ENCODE measurements at places on chromosomes 12 and 14.
A peak's percentile ranks its signal among the peaks of the same experiment; 100 is the strongest.

GRCh38 chr12:1103632-1104031 is 112.6 kb downstream of the ERC1 start:
- no peak for DNase-seq

DNA sequence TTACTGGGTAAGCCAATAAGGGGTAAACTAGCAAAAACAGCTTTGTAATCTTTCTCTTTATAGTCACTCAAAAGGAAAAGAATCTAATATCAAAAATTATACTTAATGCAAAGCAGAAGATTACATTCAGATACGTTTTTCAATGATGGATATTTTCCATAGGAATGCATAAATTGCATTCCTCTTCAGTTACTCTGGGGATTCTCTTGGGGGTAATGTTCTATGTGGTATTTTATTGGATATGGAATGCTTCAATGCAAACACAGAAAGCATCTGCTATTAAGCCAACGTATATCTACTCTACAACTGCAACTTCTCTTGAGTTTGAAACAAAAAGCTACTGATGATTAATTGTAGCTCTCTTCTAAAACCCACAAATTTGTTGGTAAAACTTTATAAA is 106.0 kb downstream of the SLC41A2 start:
- no peak for DNase-seq

GRCh38 chr14:92248696-92249095 is 74.3 kb upstream of the SLC24A4 start:
- DNase-seq, result no peak

GRCh38 chr12:11991604-11992003 is 79.1 kb upstream of the BCL2L14 start:
- no peak for DNase-seq

DNA sequence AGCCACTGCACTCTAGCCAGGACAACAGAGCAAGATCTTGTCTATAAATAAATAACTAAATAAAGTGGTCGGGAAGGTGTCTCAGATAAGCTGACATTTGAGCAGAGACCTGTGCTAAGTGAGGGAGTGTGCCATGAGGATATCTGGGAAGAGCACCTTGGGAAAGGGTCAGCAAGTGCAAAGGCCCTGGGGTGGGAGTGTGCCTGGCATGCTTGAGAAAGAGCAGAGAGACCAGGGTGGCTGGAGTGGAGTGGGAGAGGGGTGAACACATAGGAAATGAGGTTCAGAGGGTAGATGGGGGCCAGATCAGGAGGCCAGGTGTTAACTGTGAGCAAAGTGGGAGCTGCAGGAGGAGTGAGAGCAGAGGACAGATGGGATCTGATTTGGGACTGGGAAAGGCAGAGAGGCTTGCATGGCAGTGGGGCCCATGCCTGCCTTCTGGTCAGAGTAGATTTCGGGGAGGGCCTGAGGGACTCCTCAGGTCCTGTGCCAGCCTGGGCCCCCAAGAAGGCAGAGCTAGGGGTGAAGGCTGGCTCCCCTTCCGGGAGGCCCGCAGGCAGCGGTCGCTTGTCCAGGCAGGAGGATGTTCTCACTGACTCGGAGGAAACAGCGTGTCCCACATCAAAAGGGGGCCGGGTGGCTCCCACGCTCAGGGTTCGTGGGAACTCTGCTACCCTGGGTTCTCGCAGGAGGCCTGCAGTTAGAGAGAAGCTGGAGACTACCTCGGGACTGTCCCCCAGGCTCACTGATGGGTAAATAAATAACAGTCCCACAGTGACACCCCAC is 32.6 kb downstream of the DTX1 start:
- DNase-seq, result peak; percentile 31

- DNase-seq, result no peak
These were observed 43.3 kb downstream of the GIT2 start for GRCh38 chr12:109952873-109953272.

DNA sequence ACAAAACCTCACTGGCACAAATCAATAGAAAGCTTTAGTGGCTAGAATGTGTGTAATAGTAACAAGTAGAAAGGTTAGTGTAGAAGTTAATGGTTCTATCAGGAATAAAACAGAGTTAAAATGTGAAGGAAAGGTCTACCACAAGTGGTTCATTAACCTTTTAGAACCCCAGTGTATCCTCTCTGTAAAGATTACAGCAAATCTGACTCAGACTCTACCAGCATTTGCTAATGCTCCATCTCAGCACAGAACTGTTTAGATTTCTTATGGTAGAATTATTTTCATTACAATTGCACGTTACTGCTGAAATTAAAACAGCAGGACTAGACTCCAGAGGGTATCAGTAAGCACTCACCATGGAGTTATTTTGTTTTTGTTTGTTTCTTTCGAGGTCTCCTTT is 609.0 kb upstream of the LMO3 start:
- no peak for DNase-seq
